Glutamatergic neuron (in vitro differentiated cells): ENCODE measurements at places on chromosomes 5 and 9. TPM values are rescaled to one million over a fixed set of nuclear protein-coding genes. Genes with fewer than 3 reads are reported as not detected.

The AGXT2 gene
- total RNA-seq = not detected

The SLC34A3 gene
- total RNA-seq = not detected

The PCDHB7 gene
- total RNA-seq = 3.4 TPM

The LRRC26 gene
- 0.98 TPM for total RNA-seq

The SPATA31D1 gene
- total RNA-seq = not detected

The SPAAR gene
- total RNA-seq = not detected

The MLANA gene
- total RNA-seq = not detected

The THBS4 gene
- total RNA-seq = 41.1 TPM

The FBN2 gene
- 0.86 TPM for total RNA-seq

The MLLT3 gene
- 11.7 TPM for total RNA-seq

The SLC6A18 gene
- not detected for total RNA-seq

The LRRTM2 gene
- total RNA-seq = 28.9 TPM
